ENCODE measurements at places on chromosomes 16 and 17. TPM values are rescaled to one million over a fixed set of nuclear protein-coding genes. Genes with fewer than 3 reads are reported as not detected.

DNA sequence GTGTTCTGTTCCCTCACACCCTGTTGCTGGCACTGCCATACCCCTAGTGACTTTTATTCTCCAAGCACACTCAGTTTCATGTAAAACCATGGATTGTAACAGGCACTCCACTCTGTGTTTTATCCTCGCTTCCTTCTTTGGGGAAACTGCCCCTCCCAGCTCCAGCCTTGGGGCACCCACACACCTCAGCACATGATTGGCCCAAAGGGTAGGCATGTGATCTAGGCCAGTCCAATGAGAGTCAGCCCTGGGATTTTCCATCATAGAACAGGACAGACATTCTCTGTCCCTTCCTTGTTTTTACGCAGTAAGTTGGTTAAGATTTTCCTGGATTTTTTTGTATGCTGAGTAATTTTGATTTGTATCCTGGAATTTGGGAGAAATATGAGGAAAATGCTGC lies 115.4 kb downstream of the C16orf95 start:
- no peak for DNase-seq

DNA sequence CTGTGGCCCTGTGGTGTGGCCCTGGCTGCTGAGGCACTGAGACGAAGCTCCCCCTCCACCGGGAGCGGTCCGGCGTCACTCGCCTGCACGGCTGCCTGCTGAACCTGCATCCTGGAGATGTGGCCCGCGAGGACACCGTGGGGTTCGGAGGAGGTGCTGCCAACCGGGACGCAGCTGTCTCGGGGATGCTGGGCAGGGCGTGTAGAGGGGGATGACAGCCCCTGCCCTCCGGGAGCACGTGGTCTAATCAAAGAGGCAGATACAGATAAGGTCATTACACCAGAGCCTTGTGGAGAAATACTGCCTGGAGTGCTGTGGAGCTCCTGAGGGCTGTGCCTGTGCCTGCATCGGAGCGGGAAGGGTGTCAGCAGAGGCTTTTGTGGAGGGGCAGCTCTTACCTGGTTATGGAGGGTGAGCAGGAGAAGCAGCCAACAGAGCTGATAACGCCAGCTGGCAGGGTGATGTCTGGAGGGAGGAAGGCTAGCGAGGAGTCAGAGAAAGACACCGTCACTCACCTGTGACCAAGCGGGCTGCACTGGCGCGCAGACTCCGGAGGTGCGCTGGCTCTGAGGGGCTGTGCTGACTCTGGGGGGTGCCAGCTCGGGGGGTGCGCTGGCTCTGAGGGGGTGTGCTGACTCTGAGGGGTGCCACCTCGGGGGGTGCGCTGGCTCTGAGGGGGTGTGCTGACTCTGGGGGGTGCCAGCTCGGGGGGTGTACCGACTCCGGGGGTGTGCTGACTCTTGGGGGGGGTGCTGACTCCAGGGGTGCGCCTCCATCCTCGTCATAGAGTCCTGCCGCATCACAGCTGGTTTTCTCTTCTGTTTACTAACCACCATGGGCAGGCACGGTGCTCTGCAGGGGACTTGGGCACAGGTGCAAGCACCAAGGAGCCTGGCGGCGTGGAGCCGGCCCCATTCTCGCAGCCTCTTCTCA lies 104.7 kb upstream of the CHMP6 start:
- no peak for DNase-seq

DNA sequence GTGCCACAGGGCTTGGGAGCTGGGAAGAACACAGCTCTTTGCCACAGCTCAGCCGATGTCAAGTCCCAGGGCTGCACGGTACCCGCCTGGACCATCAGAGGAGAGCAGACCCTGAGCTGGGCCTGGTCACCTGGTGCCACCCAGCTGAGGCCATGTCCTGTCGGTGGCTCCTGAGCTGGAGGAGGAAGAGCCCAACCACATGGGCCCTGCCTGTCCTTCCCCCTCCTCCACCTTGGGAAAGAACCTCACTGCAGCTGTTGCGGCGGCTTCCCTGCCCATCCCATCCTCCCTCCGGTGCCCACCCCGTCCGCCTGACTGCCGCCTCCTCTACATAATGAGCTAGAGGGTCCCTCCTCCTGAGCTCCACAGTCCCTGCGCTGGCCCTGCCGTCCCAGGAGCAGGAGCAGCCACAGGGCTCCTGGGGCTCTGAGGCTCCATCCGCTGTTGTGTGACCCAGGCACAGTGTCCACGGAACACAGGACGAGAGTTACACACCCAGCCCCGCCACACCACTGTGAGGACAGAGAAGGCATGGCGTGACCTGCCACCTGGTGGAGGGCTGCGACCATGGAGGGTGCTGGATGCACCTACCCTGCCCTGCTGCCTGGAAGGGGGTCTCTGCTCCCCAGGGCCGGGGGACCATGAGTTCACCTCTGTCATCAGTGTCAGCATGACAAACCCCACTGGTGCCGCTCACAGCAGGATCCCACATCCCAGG lies 21.4 kb upstream of the CHMP6 start:
- DNase-seq: peak; percentile 31

GRCh38 chr16:76668207-76668725 lies 391.1 kb downstream of the CNTNAP4 start:
- DNase-seq: peak; percentile 55

- DNase-seq: no peak
These were observed 179.1 kb downstream of the TOX3 start for GRCh38 chr16:52367821-52368220.

OR3A3 gene
- total RNA-seq: not detected

RARA gene
- total RNA-seq: 44.5 TPM

CDRT15 gene
- total RNA-seq: not detected

Data from HT-29 (cell line).